ENCODE measurements at places on chromosomes 4 and X. TPM values are rescaled to one million over a fixed set of nuclear protein-coding genes. Genes with fewer than 3 reads are reported as not detected.

- no peak for DNase-seq
These were observed 7.1 kb downstream of the SMARCAD1 start for GRCh38 chr4:94214703-94215319.

- DNase-seq: peak; percentile 15
These were observed 23.3 kb upstream of the SCML2 start for GRCh38 chrX:18377796-18378195.

GRCh38 chr4:28469387-28469786 lies 1608.7 kb downstream of the STIM2 start:
- DNase-seq: no peak

IL3RA gene
- 7.5 TPM for total RNA-seq

DNA sequence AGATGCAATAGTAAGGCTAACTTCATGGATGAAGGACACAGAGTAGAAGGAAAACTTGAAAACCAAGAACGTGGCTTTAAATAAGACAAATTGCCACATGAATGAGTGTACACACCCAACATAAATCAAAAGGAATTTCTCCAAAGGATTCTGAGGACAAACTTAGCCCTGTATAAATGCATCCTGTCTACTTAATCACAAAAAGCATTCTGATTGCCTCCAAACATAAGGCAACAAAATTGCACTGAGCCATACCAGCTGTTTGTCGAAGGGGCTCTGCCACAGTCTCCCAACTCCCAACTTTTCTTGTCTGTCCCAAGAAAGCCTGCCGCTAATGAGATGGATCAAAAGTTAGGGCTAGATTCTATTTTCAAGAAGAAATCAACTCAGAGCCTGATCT lies 194.3 kb downstream of the SOWAHB start:
- no peak for DNase-seq

- DNase-seq: no peak
These were observed 570 bp upstream of the SASH3 start for GRCh38 chrX:129779086-129779672.

- DNase-seq: no peak
These were observed 85.1 kb upstream of the CTSO start for GRCh38 chr4:156038772-156039171.

DNA sequence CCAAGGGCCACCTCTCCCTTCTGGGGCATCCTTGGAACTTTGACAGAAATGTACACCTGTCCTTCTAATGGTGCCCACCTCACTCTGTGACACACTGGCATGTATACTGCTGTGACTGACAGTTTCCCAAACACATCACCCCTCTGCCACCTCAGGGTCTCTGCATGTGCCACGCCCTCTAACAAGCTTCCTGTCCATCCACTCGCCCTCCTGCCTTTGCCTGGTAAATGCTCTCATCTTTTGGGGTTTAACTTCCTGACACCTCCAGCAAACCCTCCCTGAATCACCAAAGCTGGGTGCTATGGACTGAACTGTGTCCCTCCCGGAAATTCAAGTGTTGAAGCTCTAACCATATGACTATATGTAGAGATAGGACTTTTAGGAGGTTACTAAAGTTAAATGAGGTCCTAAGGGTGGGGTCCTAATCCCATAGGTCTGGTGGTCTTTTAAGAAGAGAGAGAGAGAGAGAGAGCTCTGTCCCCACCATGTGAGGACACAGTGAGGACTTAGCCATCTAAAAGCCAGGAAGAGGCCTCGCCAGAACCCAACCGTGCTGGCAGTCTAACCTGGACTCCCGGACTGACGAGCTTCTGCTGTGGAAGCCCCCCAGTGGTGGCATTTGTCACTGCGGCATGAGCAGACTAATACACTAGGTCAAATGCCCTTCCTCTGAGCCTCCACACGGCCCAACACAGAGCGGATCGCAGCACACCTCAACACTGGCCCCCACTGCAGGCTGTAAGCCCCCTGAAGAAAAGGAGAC lies 95.6 kb downstream of the AFAP1 start:
- DNase-seq: peak; percentile 71

GRCh38 chr4:182552948-182553347 lies 309.7 kb downstream of the TENM3 start:
- DNase-seq: no peak

NDST4 gene
- total RNA-seq: not detected

GRCh38 chr4:41146196-41146595 lies 68.1 kb downstream of the APBB2 start:
- DNase-seq: no peak

POF1B gene
- 0.12 TPM for total RNA-seq

DNA sequence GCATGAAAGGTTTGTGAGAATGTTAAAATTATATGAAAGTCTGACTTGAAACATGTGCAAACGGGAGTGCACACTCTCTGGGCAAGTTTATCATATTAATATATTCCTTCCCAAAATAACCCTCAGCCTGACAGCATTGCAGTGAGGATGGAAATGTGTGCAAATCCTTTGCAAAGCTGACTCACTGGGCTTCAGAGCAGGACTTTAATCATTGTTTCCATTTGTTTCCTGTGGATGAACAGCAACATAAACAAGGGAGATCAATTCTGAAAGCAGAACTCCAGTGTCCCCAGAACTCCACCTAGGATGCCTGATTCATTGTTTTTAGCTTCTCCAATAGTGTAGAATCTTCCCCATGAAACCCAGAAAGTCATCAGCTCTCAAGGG lies 32.9 kb downstream of the SLC2A9 start:
- DNase-seq: no peak

Measured in activated T-cell treated with anti-CD3 and anti-CD28 coated beads, Interleukin-2, amount 50 U/mL, for 72 hours (primary cell).